Activated CD8-positive, alpha-beta T cell treated with anti-CD3 and anti-CD28 coated beads for 36 hours (primary cell): ENCODE measurements at places on chromosomes 3 and 15. TPM values are rescaled to one million over a fixed set of nuclear protein-coding genes. Genes with fewer than 3 reads are reported as not detected.

Gene SERPINI2
- not detected for total RNA-seq

Gene GPR62
- total RNA-seq: not detected

Gene NEIL1
- 11.6 TPM for total RNA-seq

Gene EHHADH
- 5.0 TPM for total RNA-seq

Gene CHRNA3
- total RNA-seq: not detected

Gene FOXB1
- 0.13 TPM for total RNA-seq

Gene C2CD4A
- total RNA-seq: 0.67 TPM

Gene WDR72
- not detected for total RNA-seq

Gene RNU6-1
- not detected for total RNA-seq

Gene XCR1
- not detected for total RNA-seq

Gene TM4SF4
- total RNA-seq: not detected

Gene NTRK3
- not detected for total RNA-seq
